Skeletal muscle tissue (tissue), 5 donors: ENCODE measurements at places on chromosomes 6 and 20. TPM values are rescaled to one million over a fixed set of nuclear protein-coding genes. Genes with fewer than 3 reads are reported as not detected.

PLEKHG1 gene
- 13.6 TPM for total RNA-seq

FKBP5 gene
- 6.8 TPM for total RNA-seq

PTK7 gene
- 50.1 TPM for total RNA-seq

FAM209B gene
- total RNA-seq = not detected

LINC00237 gene
- 0.52 TPM for total RNA-seq

LAMP5 gene
- total RNA-seq = 1.6 TPM

CDH4 gene
- total RNA-seq = 0.52 TPM

COL9A1 gene
- total RNA-seq = 7.8 TPM
